Muscle of arm (tissue), 14 donors: ENCODE measurements at places on chromosomes 2 and 18.

DNA sequence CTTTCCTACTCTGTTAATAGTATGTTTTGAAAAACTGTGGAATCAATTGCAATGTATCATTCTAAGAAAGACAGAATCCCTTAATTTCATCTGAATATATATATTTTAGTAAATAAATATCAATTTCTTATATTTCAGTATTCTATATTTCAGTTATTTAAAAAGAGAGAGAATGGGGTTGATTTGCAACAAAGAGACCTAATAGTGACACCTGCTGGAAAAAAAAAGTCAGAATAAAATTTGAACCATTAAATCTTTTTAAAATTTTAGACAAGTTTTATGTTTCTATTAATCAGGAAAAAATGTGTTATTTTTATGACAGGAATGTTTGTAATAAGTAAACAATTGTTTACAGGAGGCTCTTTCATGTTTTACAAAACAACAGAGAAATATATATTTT is 20.7 kb upstream of the CCNT2 start:
- DNase-seq: no peak

- DNase-seq: no peak
Measured at GRCh38 chr2:109557309-109557708, 56.5 kb downstream of the SEPTIN10 start.

DNA sequence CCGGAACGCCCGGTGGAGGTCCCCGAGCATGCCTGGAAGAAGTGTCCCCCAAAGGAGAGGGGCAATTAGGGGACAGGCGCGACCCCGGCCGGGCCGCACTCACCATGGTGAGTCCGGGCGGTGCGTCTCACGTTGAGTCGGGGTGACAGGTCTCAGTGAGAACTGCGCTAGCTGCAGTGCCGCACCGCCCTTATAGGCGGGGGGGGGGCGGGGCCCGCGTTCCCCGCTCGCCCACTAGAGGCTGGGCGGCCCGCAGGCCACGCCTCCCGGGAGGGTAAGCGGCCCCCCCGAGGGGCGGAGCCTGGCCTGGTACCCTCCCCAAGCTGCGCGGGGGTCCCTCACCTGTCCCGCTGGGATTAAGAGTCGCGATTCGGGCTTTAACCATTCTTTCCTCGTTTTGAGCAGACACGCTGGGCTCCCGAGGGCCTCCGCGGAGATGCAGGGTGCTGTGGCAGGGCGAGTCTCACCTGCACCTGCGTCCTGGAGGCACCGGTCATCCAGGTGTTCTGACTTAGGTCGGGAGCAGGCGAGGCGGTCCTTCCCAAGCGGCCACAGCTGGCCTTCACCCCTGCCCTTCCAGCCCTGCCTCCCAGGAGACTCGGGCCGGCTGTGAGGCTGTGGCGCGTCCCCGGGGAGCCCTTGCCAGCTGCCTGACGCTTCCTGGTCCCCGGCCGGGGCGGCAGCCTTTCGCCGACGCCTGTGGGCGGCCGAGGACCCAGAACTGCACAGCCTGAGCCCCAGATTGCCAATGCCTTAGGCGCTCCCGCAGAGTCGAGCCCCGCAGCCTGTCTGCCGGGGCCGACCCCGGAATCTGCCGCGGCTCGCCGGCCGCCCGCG is at the start of gene TUBA4A:
Gene TUBA4A (minus strand): TSS at position 166 of the 837 bp plus-strand sequence. CDS start 60 bp downstream, at position 106.
- peak; percentile 18 for DNase-seq

DNA sequence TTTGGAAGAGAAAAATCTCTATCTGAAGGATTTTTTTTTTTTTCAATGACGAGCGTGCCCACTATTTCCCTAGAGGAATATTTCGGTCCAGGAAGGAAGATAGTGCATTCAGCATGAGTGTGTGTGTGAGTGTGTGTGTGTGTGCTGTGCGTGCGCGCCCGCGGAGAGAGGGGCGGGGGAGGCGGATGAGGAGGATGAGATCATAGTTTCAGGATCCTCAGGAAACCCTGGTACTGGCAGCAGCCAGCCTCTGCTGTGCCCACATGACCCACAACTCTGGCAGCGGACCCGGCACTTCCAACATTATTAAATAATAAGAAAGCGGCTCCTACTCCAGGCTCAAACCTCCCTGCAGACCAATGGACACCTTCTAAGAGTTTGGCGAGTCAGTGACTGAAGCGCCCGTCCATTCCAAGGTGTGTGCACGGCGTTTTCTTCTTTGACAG is 217.0 kb upstream of the DTNA start:
- peak; percentile 41 for DNase-seq

GRCh38 chr2:138846216-138846821 is 66.1 kb upstream of the NXPH2 start:
- peak; percentile 19 for DNase-seq
